ENCODE measurements at places on chromosomes 1 and 21.

- DNase-seq = no peak
Measured at GRCh38 chr21:45540601-45540970, 1.7 kb downstream of the SLC19A1 start.

- DNase-seq = no peak
Measured at GRCh38 chr1:216665406-216665805, 57.8 kb downstream of the ESRRG start.

GRCh38 chr1:93172778-93173177, 7.4 kb downstream of the TMED5 start:
- DNase-seq = no peak

DNA sequence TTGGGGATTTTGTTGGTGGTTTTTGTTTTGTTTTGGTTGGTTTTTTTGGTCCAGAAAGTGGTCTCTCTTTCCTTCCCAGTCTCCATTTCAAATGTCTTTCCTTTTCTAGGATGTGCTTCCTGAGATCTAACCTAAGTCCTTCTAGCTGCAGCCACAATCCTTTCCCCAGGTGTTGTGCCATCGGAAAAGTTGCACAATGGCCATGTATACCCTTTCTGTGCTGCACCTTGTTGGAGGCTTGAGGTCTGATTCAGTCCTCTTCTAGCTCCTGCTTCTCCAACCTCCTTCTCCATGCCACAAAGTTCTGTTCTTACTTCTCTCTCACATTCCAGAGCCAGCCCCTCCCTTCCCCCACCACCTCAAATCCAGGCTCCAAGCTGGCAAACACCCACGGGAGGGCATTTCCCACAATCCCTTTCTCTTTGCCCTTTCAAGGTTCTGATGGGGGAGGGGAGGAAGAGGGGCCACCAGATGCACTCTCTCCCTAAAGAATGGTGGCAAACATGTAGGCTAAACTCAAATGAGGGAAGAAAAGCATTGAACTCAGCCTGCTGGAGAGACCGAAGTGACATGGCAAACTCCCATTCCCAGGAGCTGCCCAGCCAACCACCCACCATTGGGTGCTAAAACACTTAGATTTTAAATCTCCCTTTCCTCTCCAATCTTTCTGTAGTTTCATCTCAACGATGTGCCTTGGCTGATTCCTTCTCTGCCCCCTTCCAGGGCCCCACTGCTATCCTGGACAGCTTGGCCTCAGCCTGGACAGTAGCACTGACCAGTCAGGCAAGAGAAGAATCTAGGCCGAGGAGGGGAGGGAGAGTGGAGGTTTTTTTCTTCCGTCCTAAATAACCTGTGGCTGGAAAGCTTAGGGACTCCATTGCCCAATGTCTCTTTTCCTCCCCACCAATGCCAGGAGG, 2.9 kb downstream of the KCNJ10 start:
- no peak for DNase-seq

- no peak for DNase-seq
Measured at GRCh38 chr1:186299570-186299969, 75.5 kb downstream of the TPR start.

GRCh38 chr1:6984986-6985385, 199.7 kb downstream of the CAMTA1 start:
- no peak for DNase-seq

DNA sequence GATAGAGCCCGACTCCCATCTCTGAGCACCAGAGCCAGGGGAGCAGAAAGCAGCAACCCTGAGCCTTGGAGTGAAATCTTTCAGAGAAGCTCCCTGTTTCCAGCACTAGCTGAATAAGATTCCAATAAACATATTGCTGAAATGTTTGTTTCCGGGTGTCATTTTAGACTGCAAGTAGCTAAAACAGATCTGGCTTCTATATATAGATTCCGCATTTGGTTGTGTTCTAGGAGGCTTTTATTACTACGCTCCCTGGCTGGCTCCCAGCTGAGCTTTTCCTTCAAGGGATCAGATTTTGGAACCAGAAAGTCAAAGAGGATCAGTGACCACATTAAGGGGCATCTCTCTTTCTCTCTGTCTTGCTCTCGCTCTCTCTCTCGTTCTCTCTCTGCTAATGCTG, 88.2 kb downstream of the PAPPA2 start:
- DNase-seq = no peak

- DNase-seq = no peak
Measured at GRCh38 chr1:46655848-46656247, 12.3 kb downstream of the ATPAF1 start.
